NCI-H2171 treated with DMSO at 0.1 percent for 48 hours (cell line): ENCODE measurements at places on chromosomes 12 and 14.

- peak; percentile 43 for DNase-seq
These were observed 18.3 kb upstream of the ZFP36L1 start for GRCh38 chr14:68811171-68811570.

DNA sequence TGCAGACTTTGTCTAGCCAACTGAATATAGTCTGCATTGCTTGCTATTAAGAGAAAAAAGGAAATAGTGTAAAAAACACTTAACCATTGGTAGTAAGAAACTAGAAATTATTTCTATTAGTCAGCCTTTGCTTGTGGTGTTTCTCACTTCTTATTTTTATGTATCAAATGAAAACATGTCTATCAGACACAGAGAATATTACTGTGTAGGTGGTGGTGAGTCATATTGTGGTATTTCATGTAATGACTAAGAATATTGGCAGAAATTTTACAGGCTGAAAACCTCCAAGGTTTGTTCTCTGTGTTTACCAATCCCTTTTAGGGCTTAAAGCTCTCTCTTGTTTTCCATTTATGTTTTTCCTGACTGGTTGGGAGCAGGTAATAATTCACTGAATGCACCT lies 87.2 kb downstream of the DAAM1 start:
- DNase-seq: no peak

DNA sequence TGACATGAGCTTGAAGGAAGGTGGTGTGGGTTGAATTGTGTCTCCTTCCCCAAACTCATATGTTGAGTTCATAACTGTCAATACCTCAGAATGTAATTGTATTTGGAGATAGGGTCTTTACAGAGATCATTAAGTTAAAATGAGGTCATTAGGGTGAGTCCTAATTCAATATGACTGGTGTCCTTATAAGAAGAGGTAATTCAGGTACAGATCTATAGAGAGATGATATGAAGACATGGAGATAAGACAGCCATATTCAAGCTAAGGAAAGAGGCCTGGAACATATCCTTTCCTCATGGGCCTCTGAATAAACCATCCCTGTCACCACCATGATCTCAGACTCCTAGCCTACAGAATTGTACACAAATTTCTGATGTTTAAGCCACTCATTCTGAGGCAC lies 514.7 kb upstream of the MGAT4C start:
- DNase-seq: no peak

DNA sequence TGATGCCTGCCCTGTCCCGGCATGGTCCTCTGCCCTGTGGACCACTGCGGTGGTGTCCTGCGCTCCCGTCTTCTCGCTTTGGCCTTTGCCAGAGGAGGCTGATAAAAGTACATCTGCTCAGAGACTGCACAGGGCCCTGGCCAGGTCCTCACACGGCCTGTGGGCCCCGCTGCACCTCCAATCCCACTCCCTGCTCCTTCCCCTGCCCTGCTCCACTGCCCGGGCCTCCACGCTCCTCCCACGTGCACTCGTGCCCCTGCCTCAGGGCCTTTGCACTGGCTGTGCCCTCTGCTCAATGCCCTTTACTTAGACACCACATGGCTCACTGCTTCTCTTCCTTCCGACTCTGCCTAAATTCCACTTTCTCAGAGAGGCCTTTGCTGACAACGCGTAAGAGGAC lies 49.3 kb upstream of the BEGAIN start:
- no peak for DNase-seq

GRCh38 chr12:14907953-14908352 lies 22.3 kb upstream of the MGP start:
- no peak for DNase-seq

DNA sequence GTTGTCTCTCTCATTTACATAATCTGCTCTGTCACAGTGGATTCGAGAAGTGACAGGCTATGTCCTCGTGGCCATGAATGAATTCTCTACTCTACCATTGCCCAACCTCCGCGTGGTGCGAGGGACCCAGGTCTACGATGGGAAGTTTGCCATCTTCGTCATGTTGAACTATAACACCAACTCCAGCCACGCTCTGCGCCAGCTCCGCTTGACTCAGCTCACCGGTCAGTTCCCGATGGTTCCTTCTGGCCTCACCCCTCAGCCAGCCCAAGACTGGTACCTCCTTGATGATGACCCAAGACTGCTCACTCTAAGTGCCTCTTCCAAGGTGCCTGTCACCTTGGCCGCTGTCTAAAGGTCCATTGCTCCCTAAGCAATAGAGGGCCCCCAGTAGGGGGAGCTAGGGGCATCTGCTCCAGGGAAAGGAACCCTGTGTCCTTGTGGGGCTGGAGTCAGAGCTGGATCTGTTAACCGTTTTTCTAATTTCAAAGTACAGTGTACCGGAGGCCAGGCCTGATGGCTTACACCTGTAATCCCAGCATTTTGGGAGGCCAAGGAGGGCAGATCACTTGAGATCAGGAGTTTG lies 5.1 kb downstream of the ERBB3 start:
- no peak for DNase-seq

- DNase-seq: no peak
These were observed 218.6 kb upstream of the ATP2B1 start for GRCh38 chr12:89927226-89927698.

DNA sequence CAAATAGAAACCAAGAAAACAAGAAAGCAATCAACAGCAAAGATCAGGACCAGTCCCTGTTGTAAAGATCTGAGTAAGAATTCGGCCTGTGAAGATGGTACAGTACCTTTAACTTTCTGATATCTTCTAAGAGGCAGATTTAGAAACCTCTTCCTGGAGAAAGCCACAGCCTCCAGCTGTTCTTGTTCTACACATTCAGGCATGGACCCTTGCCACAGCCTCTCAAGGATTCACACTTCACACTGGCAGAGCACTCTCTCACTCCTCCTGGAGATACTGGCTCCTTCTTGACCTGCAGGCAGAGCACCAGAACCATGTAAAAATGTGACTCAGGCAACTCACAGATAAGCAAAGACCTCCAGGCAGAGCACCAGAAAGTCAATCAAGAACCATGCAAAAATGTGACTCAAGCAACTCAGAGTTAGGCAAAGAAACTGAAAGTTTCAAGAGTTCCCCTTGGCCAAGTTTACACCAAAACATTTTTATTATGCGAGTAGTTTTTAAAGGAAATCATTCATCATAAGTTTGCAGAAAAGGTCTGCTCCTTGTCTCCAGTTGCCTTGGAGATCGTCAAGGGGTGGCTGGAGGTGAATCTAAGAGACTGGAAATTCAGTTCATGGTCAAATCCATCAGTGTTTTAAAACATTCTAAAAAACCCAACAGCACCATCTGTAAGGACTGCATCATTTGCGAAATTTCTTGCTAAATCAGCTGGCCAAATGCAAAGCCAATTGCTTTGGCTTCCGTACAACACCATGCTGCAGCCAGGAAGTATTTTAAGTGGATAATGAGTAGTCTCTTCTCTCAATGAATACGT lies 119.3 kb upstream of the MDM1 start:
- no peak for DNase-seq

DNA sequence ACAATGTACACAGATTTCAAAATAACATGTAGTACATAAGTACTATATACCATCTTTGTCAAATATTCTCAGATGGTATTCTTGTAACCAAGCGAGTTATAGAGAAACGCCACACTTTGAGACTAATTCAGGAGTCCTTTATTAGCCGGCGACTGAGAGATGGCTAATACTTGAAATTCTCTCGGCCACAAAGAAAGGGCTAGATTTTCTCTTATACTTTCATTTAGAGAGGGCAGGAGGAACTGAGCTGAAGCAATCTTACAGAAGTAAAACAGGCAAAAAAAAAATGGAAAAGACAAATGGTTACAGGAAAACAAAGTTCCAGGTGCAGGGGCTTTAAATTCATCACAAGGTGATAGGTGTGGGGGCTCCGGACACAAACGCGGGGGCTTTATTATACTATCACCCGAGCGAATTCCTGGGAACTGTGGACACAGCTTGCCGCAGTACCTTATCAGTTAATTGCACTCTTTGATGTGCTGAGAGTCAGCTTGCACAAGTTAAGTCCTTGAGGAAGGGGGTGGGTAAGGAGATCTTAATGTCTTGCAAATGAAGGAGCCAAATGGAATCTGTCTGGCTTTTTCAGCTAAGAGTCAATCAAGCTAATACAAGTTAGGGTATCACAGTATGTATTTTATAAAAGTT lies 382.3 kb downstream of the KCNH5 start:
- DNase-seq: no peak

- DNase-seq: no peak
These were observed 12.3 kb upstream of the RTRAF start for GRCh38 chr14:51977075-51977474.

DNA sequence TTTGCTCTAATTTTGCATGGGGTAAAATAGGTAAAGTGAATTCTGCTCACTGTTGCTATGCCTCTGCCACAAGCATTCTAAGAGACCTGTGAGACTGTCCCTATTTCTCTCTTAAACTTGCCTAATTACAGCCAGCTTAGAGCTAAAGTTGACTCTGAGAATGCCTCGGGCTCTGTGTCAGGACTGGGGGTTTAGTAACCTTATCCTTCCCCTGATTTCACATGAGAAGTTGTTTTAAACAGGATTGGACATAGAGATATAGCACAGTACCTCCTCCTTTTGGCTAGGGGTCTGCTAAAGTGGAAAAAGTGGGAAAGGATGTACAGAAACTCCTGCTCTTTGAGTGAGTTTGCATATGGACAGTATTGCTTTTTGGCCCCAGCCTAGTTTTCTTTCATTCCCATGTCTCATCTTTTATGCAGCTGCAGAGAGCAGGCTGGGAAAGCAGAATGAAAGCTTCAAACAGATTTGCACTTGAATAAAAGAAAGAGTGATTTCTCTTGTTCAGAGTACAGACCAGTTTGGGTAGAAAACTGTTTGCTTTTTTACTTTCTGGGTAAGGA lies 122.0 kb downstream of the RAD51B start:
- no peak for DNase-seq

DNA sequence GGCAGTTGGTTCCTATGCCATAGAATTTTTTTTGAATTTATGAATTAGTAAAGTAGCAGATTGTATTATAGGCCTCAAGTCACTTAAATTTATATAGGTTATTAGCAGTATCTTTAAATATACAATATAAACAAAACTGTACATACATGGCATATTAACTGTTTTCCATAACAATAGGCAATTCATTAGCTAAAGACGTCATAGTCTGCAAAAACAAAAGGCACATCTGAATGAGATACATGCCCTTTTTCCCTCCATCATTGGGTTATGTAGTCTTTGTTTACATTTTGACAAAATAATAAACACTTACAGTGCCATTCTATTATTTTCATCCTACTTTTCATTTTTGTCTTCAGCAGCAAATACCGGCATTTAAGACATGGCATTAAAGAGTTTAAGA lies 1.1 kb upstream of the VCPKMT start:
- no peak for DNase-seq

DNA sequence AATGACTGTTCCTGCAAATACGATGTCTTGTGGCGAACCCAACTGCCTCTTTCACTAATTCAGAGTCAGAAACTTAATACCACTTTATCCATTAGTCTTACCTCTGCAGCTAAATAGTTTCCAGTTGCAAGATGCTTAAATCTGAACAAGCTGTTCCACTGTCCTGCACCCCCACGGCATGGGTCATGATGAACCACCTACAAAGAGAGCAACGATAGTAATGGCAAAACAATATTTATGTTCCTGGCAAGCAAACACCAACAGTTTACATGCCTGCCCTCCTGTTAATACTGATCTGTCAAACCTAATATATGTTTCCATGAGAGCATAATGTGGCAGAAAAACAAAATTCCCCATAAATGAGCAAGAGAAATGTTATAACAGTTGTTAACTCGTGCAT lies 121.9 kb downstream of the ITPR2 start:
- DNase-seq: no peak

DNA sequence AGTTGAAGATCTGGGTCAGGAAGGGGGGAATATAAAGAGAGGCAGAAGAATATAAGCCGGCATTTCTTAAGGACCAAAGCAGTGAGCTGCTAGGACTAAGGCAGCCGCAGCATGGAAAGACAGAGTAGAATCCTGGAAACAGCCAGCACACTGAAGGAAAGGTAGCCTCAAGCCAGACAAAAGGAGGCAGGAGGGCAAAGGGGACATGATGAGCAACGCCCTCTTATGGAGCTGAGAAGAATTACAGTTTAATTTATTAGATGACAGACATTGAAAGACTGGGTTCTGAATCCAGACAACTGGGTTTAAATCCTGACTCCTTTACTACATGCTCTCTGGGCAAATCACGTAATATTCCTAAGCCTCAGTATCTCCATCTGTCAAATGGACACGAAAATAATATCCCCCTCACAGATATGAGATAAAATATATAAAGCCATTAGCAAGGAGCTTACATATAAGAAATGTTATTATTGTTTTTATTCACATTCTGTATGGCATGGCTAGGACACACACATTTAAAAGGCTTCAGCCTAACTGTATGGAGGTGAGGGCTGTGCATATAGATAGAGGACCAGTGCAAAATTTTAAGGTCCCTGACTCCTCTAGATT lies 8.1 kb upstream of the PCED1B start:
- DNase-seq: peak; percentile 0

DNA sequence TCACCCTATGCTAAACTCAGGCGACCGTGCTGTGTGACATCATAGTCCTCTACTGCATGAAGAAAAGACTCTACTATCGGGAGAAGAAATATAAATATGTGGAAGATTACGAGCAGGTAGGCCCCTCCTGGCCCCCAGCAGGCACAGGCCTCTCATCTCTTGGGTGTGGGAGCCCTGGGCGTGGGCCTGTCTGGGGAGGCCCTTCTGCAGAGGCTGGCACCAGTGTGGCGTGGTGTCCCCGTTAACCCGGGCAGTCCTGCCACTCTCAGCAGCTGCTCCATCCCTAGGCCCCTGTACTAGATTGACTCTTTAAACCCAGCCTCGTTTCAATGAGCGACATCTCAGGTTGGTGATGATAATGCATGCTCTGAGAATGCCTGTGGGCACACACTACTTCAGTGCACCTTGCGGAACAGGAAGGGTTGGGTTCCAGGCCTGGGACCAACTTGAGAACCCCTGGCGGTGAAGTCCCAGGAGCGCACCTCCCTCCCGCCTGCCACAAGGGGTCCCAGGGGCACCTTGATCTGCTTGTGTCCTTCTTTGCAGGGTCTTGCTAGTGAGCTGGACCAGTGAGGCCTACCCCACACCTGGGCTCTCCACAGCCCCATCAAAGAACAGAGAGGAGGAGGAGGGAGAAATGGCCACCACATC lies 23.2 kb downstream of the P2RX4 start:
- no peak for DNase-seq

GRCh38 chr12:7899755-7900154 lies 27.0 kb upstream of the SLC2A14 start:
- no peak for DNase-seq

DNA sequence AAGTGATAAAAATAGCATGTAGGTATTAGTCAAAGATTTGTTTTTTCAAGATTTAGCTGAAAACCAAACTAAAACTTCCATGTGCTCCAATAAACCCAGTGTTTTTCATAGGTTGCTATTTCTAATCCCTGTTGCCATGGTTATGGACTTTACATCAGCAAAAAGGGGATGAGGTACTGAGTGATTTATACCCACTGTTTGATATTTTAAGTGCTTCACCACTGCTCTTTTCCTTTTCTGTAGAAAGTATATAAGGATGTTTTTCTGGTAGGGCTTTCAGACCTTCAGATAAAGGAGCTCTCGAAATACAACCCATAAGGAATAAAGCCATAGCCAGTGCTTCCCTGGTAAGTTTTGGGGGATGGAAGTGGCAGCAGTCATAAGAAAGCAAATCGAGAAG lies at the start of gene OTOGL:
OTOGL (plus strand) TSS at position 279 of the 400 bp plus-strand sequence. CDS start 109,895 bp downstream, outside the sequence.
- no peak for DNase-seq
